ENCODE measurements at places on chromosomes 5 and 9.

DNA sequence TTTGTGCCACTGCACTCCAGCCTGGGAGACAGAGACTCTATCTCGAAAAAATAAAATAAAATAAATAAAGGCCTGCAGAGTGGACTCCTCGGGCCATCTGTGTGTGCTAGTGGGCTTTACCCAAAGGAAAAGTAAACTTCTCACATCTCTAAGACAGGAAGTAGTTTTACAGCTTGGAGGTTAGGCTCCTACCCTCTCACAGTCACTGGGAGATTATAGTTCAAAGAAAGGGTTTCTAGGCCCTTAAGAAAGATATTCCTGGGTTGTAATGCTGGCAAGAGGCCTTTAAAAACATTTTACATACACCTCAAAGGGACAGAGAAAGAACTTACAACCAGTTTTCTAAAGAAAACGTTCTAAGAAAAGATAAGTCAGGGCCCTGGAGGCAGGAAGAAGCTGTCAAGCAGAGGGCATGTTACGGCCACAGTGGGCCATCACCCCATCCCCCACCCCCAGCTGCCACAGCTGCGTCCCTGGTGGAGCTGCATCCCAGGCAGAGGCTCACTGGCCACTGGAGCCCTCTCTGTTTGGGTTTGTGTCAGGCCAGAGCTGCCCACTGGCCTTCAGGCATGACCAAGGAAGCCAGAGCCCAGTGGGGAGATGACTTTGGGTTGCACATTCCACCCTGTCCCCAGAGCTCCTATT lies 78.1 kb upstream of the CDK20 start:
- no peak for DNase-seq

DNA sequence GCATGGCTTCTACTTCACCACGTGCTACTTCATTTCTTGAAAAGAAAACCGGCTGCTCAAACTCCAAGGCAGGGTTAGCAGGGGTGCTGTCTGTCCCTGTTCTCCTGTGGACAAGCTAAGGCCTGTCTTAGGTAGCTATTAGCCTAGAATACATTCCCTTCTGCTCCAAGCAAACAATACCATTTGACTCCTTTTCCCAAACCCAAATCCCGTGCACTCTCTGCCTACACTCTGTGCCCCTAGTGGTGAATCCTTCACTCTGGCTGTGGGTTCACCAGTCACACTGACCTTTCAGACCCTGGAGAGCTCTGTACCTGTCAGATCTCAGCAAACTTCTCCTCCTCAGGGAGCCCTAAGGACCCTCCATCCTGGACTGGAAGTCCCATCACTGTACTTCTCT lies 211.6 kb downstream of the SLIT3 start:
- no peak for DNase-seq

- no peak for DNase-seq
These were observed 206.4 kb downstream of the NXNL2 start for GRCh38 chr9:88741335-88741734.

GRCh38 chr9:3330792-3331420 lies 194.9 kb downstream of the RFX3 start:
- DNase-seq = no peak

DNA sequence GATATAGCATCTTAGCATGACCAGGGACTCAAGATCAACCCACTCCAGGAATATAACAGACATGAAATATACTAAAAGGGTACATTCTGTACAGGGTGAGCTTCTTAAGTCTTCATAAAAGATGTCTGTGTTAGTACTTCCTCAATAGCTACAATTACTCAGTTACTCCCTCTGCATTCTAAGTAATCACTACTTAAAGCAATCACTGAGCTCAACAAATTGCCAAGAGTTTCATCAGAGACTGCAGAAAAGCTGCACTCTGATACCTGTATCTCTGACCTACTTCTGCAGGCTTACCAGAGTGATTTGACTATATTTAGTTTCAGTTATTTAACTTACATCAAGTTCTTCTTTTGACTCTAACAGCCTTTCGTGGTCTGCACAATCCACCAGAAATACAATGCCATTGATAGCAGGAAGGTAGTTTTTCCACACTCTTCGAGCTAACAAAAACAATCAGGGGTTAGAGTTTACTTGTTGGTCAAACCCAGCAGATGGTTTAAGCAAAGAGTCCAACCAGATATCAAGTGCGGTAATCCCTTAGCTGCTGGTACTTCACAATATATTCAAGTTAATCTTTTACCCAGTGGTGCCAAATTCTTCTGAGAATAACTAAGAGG lies 23.3 kb downstream of the SAR1B start:
- DNase-seq = no peak

DNA sequence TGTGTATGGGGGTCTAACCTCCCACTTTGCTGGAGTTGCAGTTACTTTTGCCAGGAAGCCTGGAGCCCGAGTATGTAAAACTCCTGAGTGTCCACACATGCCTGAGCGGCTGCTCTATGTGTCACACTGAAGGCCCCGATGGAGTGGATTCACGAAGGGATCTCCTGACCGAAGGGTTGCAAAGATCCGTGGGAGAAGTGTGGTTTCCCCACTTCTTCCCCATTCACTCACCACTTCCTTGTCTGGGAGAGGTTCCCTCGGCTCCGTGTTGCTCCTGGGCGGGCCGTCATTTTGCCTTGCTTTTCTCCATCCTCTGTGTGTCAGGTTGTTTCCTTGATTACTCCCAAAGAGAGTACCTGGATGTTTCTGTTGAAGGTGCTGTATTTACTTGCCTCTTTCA lies 16.2 kb upstream of the IL3 start:
- no peak for DNase-seq

GRCh38 chr9:131257266-131258025 lies 18.9 kb downstream of the FAM78A start:
- no peak for DNase-seq

GRCh38 chr9:136851941-136852663 lies at the start of gene MAMDC4:
MAMDC4 (plus strand) TSS chr9:136852346; CDS start chr9:136852417, 71 bp downstream.
- no peak for DNase-seq

- DNase-seq = no peak
These were observed 288.1 kb downstream of the ARL15 start for GRCh38 chr5:54022223-54022622.

GRCh38 chr5:40680741-40681362 lies 1.1 kb downstream of the PTGER4 start:
- peak; percentile 28 for DNase-seq

GRCh38 chr5:21140987-21141386 lies 1153.0 kb upstream of the CDH18 start:
- no peak for DNase-seq

GRCh38 chr5:91140657-91141056 lies 242.5 kb downstream of the ARRDC3 start:
- no peak for DNase-seq

Data from stimulated activated CD8-positive, alpha-beta memory T cell treated with anti-CD3 and anti-CD28 coated beads, Interleukin-2, amount 100 ng/mL, for 1 hour (primary cell).